IMR-90 (cell line): ENCODE measurements at places on chromosomes 2 and 18. TPM values are rescaled to one million over a fixed set of nuclear protein-coding genes. Genes with fewer than 3 reads are reported as not detected.
A peak's percentile ranks its signal among the peaks of the same experiment; 100 is the strongest.

- H3K4me1 ChIP-seq = peaks cover 2% of the 10 kb centered on the region; the same call in 1 of the 2 replicates
- H3K27me3 ChIP-seq = no peaks in the 10 kb centered on the region
- DNase-seq = no peak
Measured at GRCh38 chr18:12819322-12819721, 64.7 kb downstream of the PTPN2 start.

GRCh38 chr2:237686659-237687136, 59.3 kb downstream of the LRRFIP1 start:
- peaks cover 15% of the 10 kb centered on the region for H3K4me1 ChIP-seq
- peak overlapping the region; percentile 29; the same call in 1 of the 2 replicates for H3K27ac ChIP-seq
- H3K4me3 ChIP-seq = no peak overlapping the region
- peak; percentile 43 for DNase-seq
- H3K27me3 ChIP-seq = no peaks in the 10 kb centered on the region

GRCh38 chr2:135561925-135562324, 30.6 kb downstream of the R3HDM1 start:
- no peak for DNase-seq
- no peak overlapping the region for H3K27ac ChIP-seq
- H3K4me1 ChIP-seq = no peaks in the 10 kb centered on the region
- no peaks in the 10 kb centered on the region for H3K27me3 ChIP-seq
- no peak overlapping the region for H3K4me3 ChIP-seq

- H3K36me3 ChIP-seq = no peaks in the 10 kb centered on the region
- DNase-seq = no peak
- H3K4me3 ChIP-seq = no peak overlapping the region
- H3K27me3 ChIP-seq = no peaks in the 10 kb centered on the region
- no peak overlapping the region for H3K27ac ChIP-seq
- H3K4me1 ChIP-seq = peaks cover 13% of the 10 kb centered on the region
Measured at GRCh38 chr2:189258616-189259365, 79.2 kb upstream of the COL5A2 start.

- H3K4me3 ChIP-seq = no peak overlapping the region
- H3K4me1 ChIP-seq = peaks cover 4% of the 10 kb centered on the region; the same call in 1 of the 2 replicates
- H3K27me3 ChIP-seq = peaks cover 6% of the 10 kb centered on the region
- no peak overlapping the region for H3K27ac ChIP-seq
- H3K36me3 ChIP-seq = no peaks in the 10 kb centered on the region
- DNase-seq = peak; percentile 45
Measured at GRCh38 chr2:219661197-219661954, 33.9 kb downstream of the SLC4A3 start.

DNA sequence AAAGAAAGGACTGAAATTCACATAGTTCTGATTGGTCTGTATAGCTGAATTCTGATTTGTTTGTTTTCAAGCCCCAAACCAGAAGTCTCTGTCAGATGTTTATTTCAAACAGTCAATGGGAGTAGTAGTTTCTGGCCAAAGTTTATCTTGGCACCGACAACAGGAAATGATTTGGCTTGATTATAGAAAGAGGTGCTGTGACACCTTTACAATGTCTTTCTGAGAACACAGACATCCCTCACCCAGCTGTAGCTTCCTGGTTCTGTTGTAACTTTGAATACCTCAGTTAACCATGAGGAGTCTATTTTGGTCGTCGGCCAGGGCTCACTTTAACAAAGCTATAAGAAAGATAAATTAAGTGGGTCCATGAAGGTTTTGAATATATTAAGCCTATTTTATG, 545.0 kb upstream of the ZNF804A start:
- H3K4me1 ChIP-seq = no peaks in the 10 kb centered on the region
- no peak for DNase-seq
- no peaks in the 10 kb centered on the region for H3K36me3 ChIP-seq
- H3K4me3 ChIP-seq = no peak overlapping the region

DNA sequence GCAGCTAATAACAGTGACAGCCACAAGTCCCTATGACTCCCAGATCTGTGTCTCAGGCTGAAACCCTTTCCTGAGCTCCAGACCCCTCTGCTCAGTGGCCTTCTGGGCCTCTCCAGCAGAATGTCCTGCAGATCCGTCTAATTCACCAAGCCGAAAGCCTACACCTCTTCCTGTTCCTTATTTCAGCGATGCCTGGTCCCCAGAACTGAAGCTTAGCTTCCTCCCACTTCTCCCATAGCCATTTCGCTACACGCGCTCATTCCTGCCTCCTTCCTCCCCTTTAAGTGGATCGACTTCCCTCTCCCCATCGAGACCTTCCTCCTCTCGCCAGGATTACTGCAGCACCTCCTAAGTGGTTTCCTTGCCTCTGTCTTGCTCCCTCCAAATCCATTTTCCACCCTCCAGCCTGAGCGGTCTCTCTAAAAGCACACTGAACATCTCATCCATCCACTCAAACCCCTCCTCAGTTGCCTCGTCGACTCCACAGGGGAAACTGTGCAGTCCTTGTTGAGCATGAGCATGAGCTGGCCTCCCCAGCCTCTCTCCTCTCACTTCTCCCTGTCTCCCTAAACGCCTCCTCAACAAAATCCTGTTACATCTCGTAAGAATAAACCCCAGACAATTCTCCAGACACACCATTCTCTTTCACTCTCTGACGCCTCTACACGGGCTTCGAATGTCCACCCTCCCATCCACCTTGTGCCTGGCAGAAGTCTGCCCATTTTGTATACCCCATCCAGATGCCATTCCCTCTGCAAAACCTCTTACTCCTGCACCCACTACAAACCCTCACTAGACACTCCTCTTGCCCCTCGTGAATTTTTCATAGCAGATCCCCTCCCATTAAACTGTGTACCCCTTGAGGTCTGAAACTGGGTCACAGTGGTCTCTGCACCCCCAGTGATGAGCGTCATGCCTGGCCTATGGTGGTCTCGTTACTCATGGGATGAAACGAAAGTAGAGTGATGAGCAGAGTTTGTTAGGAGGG, 232.6 kb downstream of the ATAD2B start:
- H3K27ac ChIP-seq = no peak overlapping the region
- H3K36me3 ChIP-seq = peaks cover 43% of the 10 kb centered on the region; the same call in 1 of the 2 replicates
- H3K4me1 ChIP-seq = peaks cover 19% of the 10 kb centered on the region
- no peak overlapping the region for H3K4me3 ChIP-seq
- no peak for DNase-seq

GRCh38 chr2:70425682-70426301, 123.9 kb upstream of the FAM136A start:
- H3K27ac ChIP-seq = no peak overlapping the region
- DNase-seq = no peak
- H3K27me3 ChIP-seq = peaks cover 2% of the 10 kb centered on the region; the same call in 1 of the 2 replicates

DNA sequence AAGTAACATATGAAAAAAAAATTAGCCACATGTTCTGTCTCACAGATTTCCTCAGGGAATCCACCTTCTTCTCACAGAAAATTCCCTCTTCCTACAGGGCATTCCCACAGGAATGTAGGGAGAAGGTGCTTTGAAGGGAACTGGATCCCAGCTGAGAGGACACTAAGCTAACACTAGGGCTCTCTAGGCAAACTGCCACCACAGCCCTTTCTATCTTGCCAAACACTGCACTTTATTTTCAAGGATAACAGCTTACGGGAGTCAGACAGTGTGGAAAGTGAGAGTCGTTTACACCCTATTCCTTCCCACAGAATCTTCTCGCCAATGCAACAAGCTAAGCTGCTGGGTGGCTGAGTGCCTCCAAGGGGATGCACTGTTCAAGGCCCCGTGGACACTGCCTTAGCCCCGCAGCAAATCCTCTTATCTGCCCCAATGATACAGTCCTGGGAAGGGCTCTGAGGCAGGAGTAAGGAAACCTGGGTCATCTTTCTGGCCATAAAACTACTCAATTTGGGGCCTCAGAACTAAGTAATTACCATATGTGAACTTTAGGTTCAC, 76.9 kb downstream of the CCDC93 start:
- DNase-seq = no peak
- H3K4me1 ChIP-seq = peaks cover 5% of the 10 kb centered on the region; the same call in 1 of the 2 replicates
- no peaks in the 10 kb centered on the region for H3K27me3 ChIP-seq

Gene SLC23A3
- 0.43 and 0.65 TPM in 2 replicates for polyA plus RNA-seq

Gene ALK
- polyA plus RNA-seq = not detected in 2 replicates

Gene NCKAP5
- polyA plus RNA-seq = 2.3 and 2.7 TPM in 2 replicates

Gene CHRND
- not detected in 2 replicates for polyA plus RNA-seq

Gene YIPF4
- 4.1 and 6.8 TPM in 2 replicates for polyA plus RNA-seq
